GM12864 (cell line): ENCODE measurements at places on chromosomes 6 and 20.

DNA sequence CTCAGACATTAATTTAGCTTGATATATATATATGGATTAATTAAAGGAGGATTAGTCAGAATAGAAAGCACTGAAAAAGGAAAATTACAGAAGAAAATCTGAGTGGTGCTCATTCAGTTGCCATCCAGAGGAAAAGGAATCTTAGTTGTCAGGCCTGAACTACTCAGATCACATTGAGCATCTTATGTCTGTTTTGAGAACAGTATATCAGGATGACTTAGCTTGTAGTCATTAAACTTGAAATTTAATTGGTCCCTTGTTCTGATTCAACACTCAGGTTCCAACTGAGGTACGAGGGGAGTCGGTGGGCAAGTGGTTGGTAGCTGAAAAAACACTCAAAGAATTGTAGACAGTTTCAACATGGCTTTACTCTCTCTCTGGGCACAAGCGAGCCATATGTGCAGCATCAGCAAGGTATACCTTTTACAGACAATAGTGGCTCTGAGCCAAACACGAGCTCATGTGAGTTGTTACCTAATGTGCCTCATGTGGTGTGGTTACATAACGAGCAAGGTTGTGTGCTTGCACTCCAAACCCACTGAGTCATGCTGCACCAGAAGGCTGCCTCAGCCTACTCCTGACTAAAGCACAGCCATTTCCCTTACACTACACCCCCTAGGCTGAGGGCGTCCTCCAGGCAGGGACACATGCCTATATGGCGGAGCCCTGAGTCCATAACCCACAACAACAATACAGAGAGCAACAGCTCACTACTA lies 73.0 kb upstream of the HMGN3 start:
- DNase-seq, result no peak

GRCh38 chr6:52718550-52718949 lies 44.7 kb downstream of the GSTA2 start:
- DNase-seq, result no peak

DNA sequence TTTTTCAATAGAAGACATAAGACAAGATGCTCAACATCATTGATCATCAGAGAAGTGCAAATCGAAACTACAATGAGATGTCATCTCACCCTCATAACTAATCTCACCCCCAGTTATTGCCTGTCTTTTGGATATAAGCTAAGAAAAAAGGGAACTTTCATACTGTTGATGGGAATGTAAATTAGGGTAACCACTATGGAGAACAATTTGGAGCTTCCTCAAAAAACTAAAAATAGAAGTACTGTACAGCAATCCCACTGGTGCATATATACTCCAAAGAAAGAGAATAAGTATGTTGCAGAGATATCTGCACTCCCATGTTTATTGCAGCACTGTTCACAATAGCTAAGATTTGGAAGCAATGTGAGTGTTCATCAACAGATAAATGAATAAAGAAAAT lies 26.4 kb upstream of the PHF3 start:
- DNase-seq, result no peak

DNA sequence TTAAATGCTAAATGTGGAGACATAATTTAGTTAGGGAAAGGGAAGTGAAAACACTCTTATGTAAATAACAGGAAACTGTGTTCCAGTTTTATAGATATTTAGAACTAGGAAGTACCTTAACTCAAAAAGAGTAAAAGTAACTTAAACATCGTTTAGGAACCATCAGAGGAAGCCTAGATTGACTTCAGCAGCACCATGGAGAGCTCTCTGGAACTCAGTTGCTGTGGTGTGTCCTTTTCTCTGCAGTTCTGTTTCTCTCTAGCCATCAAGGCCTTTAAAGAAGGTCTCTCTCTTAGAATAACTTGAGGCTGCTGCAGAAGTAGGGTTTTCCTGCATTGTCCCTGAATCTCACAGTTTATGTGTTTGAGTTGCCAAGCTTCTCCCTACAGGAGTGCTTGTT lies 26.9 kb downstream of the CLVS2 start:
- DNase-seq, result no peak
